Hippocampal formation (tissue), 2 donors: ENCODE measurements at places on chromosomes 16 and 17.

DNA sequence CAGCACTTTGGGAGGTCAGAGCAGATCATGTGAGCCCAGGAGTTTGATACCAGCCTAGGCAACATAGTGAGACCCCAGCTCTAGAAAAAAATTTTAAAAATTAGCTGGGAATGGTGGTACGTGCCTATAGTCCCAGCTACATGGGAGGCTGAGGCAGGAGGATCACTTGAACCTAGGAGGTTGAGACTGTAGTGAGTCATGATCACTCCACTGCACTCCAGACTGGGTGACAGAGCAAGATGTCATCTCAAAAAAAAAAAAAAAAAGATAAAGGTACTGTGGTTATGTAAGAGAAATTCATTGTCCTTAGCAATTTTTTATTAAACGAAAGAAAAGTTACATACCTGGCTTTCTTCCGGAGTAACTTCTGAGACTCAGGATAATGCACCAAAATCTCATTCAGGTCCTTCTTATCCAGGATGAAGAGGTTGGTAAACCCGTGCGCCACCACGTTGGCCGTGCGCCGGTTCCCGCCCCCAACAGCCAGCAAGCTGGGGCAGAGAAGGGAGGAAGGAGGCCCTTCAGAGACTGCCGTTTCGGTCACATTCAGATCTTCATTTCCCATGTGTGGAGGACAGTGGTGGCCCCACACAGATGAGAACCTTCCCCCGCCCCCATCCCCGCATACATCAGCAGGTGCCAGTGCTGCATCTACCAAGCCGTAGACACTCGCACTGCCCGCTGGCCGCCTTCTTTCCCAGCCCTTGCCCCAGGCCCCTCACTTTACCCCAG lies 73.7 kb downstream of the CNGB1 start:
- DNase-seq = no peak

DNA sequence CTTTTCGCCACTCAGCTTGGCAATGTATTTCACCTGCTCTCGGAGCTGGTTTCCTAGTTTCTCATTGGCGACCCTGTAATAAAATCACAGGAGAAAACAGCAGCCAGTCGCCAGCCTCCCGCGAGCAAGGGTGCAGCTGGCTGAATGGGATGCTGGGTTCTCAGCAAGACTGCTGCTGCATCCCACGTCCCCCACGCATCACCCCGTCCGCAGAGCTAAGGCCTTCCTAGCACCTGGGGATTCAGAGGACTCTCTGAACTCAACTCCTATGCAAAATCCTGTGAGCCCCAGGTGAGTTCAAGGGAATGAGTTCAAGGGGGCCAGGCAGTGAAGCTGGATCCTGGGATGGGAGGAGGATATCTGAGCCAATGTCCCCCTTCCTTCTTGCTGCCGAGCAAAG lies 29.3 kb downstream of the DHX38 start:
- DNase-seq = no peak

DNA sequence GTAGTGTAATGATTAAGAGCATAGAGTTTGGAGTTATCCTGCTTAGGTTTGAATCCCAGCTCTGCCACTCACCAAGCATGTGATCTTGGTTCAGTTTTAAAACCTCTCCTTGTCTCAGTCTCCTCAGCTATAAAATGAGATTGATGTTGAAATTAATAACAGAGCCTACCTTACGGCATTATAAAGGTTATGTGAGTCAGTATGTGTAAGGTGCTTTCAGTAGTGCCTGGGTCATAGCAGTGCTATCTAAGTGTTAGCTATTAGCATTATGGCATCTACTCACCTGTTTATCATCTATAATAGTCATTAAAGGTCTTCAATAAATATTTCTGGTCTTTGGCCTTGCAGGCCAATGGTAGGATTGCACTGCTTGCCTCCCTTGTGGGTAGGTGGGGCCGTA lies 53.4 kb downstream of the PRKCB start:
- DNase-seq = no peak

GRCh38 chr16:85557971-85558657 lies 55.0 kb upstream of the GSE1 start:
- no peak for DNase-seq

- no peak for DNase-seq
These were observed 8.4 kb downstream of the ZNF319 start for GRCh38 chr16:57992084-57992483.
